Left renal cortex interstitium (tissue), 4 donors: ENCODE measurements at places on chromosomes 2 and 18. TPM values are rescaled to one million over a fixed set of nuclear protein-coding genes. Genes with fewer than 3 reads are reported as not detected.

- DNase-seq: no peak
Observed at GRCh38 chr2:85326406-85327159, 1.2 kb downstream of the TGOLN2 start.

The C2orf80 gene
- polyA plus RNA-seq: 0.27 TPM

DNA sequence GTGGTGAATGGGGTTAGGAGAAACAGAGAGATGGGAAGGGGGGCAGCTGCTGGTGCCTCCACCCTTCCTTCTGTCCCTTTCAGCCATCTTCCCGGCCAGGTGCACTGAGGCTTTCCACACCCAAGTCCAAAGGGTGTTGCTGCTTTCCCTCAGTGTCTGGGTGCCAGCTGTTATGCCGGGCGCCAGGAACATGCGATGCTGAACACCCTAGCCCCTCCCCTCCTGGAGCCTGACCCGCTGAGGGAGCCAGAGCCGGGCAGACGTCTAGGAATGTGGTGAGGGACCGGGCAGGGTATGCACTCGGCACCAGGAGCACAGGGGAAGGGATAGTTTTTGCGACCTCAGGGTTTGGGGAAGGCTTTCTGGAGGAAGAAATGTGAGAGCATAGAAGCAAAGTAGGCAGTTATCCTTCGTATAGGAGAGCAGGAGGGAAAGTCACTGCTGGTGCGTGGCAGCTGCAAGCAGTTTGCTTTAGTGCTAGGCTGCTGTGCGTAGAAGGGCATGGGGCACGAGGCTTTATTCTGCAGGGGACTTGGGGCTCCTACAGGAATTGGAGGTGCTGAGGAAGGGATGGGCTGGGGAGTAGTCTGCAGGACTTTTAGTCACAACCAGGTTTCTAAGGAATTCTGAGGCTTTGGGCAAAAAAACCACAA lies 147.7 kb downstream of the TSN start:
- no peak for DNase-seq

DNA sequence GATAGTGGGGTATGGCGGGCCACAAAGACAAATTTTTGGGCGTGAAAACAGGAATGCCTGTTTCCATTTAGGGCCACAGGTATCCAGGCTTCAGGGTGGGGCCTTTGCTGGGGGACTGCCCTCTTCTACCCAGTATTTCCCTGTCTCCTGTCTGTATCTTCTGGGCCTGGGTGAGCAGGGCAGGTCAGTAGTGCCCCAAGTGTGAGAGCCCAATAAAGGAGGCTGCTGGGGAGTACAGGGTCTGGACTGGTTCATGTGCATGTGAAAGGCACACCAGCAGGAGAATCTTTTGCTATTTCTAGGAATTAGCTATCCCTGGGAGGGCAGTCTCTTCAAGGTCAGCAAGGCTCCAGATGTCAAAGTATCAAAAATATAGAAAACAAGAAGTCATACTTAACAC lies 71.5 kb downstream of the MEX3C start:
- no peak for DNase-seq

The ASPRV1 gene
- polyA plus RNA-seq: 3.6 TPM

DNA sequence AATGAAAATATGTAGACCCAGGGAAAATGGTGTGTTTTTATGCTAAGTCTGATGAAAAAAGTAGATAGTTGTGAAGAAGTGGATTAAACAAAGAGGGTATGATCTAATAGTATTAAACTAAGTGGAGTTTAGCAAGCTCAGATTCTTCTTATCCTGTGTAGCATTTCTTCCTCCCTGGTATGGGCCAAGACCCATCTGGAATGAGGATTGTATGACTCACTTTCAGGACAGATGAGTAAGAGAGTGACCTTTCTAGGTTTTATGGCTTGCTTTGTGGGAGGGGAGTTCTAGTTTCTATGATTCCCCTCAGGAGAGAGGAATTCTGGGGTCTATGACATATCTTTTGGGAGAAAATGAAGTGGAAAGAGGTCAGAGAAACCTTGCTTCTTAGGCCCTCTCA lies 550.1 kb downstream of the SPAG16 start:
- DNase-seq: no peak

DNA sequence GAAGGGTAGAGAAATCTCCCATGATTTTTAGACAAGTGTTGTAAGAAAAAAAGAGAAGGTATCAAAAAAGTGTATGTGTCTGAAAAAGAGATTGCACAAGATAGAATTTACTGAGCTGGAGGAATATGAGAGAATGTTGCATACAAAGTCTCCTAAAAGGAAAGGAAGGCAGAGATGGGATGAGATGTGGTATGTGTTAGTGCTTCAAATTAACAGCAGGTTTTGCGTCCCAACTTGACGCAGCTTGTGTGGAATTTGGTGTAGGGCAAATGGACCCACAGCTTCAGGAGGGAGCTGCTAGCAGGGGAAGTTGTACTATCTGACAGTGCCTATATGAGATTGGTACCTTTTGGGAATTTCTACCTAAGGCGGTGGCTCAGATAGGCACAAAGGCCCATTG lies 9.0 kb upstream of the RASGRP3 start:
- no peak for DNase-seq

GRCh38 chr2:128073278-128073677 lies 17.7 kb upstream of the UGGT1 start:
- DNase-seq: no peak

DNA sequence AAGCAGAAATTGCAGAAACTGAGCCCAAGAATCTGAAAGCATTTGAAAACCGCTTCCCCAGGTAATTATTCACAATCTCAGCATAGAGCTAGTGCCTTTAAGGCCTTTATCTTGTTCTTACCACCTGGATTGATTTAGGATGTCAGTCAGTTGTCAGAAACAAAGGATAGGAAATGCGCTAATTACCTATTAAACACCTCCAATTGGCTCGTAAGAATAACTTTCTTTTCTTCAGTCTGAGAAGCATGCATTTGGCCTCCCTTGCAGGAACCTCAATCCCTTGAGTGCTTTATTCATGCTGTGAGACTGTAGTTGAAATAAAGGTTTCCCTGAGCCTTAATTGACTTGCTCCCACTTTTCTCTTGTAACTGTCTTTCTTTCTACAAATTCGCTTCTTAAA lies 400.3 kb upstream of the LRATD1 start:
- no peak for DNase-seq

- DNase-seq: no peak
Observed at GRCh38 chr2:119711352-119711751, 32.4 kb downstream of the TMEM177 start.

DNA sequence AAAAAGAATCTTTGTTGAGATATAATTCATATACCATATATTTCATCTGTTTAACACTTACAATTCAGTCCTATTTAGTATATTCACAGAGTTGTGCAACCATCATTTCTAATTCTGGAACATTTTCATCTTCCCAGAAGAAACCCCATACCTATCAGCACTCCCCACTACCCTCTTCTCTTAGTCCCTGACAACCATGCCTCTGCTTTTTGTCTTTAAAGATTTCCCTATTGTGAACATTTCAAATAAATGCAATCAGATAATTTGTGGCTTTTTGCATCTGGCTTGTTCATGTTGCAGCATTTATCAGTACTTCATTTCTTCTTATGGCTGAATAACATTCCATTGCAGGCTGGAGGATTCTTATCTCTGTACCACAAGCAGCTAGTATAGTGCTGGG lies 305.9 kb upstream of the MEX3C start:
- DNase-seq: no peak

The EMILIN1 gene
- polyA plus RNA-seq: 119 TPM

GRCh38 chr2:105116348-105116747 lies 78.5 kb downstream of the MRPS9 start:
- no peak for DNase-seq

DNA sequence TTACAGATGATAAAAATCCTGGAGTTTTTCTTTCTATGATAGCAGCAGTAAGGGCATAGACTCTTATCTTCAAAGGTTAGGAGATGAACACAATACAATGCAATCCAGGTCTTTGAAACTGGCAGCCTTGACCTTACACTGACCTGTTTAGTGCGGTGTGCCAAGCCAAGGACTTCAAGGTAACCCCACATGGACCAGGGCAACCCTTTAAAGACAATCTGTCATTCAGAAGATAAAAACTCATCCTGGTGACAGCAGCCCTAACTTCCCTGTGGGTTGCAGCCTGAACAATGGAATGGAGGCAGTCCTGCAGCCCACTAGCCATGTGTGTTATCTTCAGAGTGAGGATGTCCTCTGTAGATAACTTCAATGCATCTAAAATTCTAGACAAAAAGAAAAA lies 78.1 kb downstream of the RTTN start:
- no peak for DNase-seq

The TYMS gene
- polyA plus RNA-seq: 116 TPM

- DNase-seq: no peak
Observed at GRCh38 chr18:66438711-66439536, 165.0 kb downstream of the CDH19 start.

GRCh38 chr2:219832904-219833303 lies 205.5 kb downstream of the SLC4A3 start:
- no peak for DNase-seq

GRCh38 chr2:169507698-169508097 lies 1.8 kb upstream of the KLHL41 start:
- no peak for DNase-seq

The IL1RL1 gene
- 0.41 TPM for polyA plus RNA-seq

DNA sequence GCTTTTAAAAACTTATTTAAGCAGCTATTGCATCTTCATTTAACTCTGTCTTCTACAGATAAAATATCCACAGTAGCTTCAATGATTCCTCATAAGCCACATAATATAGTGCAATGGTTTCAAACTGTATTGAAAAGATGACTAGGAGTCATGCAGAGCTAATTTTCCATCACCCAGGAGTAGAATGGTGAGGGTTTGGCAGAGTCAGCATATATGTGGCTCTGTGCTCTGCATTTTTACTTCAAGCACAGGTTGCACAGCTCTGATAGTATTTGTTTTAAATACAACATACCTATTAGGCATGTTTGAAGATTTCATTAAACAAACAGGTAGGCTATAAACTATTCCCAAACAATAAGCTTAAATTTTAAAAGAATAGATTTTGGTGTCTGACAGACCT lies 731.9 kb upstream of the VRK2 start:
- DNase-seq: no peak

The FAM117B gene
- polyA plus RNA-seq: 28.8 TPM

- no peak for DNase-seq
Observed at GRCh38 chr2:136783856-136784255, 18.5 kb downstream of the THSD7B start.

GRCh38 chr2:201172279-201172678 lies 10.7 kb upstream of the CASP10 start:
- DNase-seq: no peak

DNA sequence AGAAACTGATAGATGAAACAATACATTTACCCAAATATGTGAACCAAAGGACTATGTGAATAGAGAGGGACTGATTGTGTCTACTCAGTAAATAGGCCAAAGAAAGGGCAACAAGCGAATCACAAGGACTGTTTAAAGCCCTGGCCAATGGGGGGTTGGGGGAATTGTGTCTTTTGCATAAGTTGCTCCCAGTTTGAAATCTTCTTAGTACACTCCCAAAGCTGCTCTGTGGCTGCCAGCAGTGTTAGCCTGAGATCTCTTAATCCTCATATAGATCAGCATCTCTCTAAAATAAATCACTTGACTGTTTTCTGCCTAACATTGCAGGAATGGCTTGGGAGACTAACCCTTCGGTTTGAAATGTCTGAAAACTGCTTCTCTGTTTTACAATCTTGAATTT lies 236.4 kb downstream of the PLCL1 start:
- DNase-seq: no peak

DNA sequence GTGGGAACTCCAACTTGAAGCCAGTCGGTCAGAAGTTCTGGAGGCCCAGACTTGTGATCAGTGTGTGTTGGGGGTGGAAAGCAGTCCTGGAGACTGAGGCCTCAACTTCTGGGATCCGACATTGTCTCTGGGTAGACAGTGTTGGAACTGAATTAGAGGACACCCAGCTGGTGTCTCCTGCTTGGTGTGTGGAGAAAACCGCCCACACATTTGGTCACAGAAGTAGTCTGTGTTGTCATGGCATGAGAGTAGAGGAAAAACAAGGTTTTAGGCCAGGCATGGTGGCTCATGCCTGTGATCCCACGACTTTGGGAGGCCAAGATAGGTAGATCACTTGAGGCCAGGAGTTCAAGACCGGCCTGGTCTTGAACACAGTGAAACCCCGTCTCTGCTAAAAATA lies 51.5 kb downstream of the PUM2 start:
- no peak for DNase-seq

The ALPI gene
- 0.06 TPM for polyA plus RNA-seq

DNA sequence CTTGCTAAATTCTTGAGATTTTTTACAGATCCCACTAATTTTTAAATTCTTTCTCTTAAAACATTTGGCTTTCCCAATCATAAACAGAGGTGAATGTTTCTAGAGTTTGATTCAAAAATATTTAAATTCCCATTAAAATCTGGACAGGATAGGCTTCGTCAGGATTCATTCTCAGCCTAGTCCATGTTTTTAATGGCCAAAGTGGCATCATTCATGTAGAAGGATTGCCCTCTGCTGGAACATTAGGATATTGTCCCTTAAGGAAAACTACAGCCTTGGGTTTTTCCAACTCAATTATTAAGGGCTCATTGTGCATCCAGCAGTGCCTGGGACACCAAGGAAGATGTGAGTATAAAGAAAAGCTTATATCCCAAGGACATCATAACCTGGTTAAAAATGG lies 71.7 kb downstream of the TPGS2 start:
- peak; percentile 56 for DNase-seq

The GCKR gene
- 0.16 TPM for polyA plus RNA-seq

DNA sequence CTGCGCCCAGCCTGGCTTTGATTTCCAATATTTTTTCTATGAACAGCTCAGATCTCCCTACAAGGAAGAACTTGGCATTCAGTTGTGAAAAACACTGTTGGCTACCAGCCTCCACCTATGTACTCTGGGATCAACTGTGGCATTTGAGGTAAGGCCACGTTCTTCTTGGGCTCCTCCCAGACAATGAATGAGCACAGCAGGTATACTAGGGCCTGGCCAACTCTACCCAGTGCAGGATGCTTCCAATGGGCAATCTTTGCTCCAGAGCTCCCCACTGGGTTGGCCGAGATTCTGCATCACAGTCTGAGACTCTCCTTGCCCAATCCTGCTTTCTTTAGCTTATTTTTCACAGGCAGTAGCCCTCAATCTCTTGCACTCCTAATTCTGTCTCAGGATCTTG lies 75.9 kb downstream of the TMEM131 start:
- DNase-seq: no peak

The TCF7L1 gene
- 70.4 TPM for polyA plus RNA-seq

GRCh38 chr2:221254299-221254698 lies 317.8 kb downstream of the EPHA4 start:
- DNase-seq: no peak

The CHST9 gene
- 4.9 TPM for polyA plus RNA-seq

GRCh38 chr2:6665093-6666045 lies 200.3 kb downstream of the CMPK2 start:
- DNase-seq: no peak

- no peak for DNase-seq
Observed at GRCh38 chr2:54424555-54425163, 31.5 kb upstream of the SPTBN1 start.

The CYP27C1 gene
- polyA plus RNA-seq: 6.6 TPM
